Right renal cortex interstitium (tissue), 3 donors: ENCODE measurements at places on chromosomes 6 and 20. TPM values are rescaled to one million over a fixed set of nuclear protein-coding genes. Genes with fewer than 3 reads are reported as not detected.

DNA sequence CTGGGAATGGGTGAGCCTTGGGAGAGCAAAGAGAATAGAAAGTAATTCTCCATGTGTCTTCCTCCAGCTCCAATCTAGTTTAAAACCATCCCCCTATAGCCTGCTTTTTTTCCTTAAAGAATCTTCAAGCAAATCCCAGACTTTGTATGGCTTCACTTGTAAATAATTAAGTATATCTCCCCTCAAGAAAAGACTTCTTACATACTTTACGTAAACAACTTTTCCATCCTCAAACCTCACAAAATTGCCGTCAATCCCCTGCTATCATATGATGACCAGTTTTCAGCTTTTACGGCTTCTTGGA is 88.5 kb upstream of the PHACTR3 start:
- no peak for DNase-seq

GRCh38 chr6:82264824-82265223 is 17.3 kb upstream of the IBTK start:
- DNase-seq: no peak

DNA sequence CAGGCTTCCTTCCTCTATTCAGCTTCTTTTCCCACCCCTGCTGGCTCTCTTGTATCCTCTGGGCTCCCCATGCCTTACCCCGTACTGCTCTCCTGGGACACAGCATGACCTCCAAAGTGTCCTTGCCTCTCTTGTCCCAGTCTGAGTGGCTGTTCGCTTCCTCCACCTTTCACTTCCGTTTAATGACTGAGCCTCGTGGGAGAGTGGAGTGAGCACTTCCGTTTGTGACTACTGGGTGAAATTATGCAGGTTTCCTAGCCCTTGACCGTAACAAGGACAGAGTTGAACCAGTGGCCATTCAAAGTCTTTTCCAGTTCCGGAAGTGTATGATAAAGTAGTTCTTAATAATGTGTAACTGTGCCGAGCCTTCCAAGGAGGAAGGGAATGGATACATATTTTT is 109.2 kb downstream of the ARID1B start:
- DNase-seq: no peak

KHDC1L gene
- 0.69 TPM for polyA plus RNA-seq

OR2H1 gene
- polyA plus RNA-seq: not detected
